ENCODE measurements at places on chromosomes 12 and 14. TPM values are rescaled to one million over a fixed set of nuclear protein-coding genes. Genes with fewer than 3 reads are reported as not detected.

TEAD4 gene
- total RNA-seq = 20.8 TPM

NCOR2 gene
- 10.0 TPM for total RNA-seq

CLEC4C gene
- not detected for total RNA-seq

USP44 gene
- 4.2 TPM for total RNA-seq

SLC8A3 gene
- 0.13 TPM for total RNA-seq

CSRP2 gene
- total RNA-seq = 12.8 TPM

All from dermis microvascular lymphatic vessel endothelial cell (primary cell).